ENCODE measurements at places on chromosomes 7 and 10.

- DNase-seq = no peak
Measured at GRCh38 chr10:78992333-78992732, 76.4 kb upstream of the ZMIZ1 start.

DNA sequence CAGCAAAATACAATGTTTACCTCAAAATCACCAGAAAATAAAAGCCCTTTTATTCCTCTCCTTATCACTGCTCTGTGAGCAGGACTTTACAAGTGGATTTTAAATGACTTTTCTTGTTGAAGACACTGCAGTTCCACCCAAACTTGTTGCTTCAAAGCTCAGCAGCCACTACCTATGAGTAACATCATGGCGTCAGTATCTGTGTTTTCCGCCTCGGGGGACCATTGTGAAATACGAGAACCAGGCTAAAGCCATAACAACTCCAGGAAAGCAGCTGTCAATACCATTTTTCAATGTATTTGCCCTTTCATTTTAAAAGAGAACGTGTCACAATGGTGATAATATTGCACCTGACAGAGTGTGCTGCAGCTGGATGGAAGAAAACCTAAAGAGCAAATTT, 284.0 kb upstream of the RNF32 start:
- DNase-seq = no peak

DNA sequence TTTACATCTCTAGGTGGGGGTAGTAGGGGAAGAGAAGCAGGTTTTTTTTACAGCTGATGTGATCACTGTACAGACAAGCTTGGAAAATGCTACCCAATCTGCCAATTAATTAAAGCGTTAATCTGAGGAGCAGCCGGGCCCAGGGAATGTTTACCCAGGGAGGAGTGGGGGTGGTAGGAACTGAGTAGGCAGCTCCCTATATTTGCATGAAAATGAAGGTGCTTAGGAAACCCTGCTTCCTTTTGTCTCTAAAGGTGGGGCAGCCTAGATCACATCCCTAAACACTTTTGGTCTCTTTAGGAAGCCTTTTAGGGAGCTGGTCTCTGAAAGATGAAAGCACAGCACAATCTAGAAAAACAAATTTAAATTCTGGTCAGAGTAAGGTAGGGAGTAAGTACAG, 53.0 kb upstream of the NFKB2 start:
- no peak for DNase-seq

GRCh38 chr7:134657526-134657925, 10.9 kb downstream of the BPGM start:
- no peak for DNase-seq

DNA sequence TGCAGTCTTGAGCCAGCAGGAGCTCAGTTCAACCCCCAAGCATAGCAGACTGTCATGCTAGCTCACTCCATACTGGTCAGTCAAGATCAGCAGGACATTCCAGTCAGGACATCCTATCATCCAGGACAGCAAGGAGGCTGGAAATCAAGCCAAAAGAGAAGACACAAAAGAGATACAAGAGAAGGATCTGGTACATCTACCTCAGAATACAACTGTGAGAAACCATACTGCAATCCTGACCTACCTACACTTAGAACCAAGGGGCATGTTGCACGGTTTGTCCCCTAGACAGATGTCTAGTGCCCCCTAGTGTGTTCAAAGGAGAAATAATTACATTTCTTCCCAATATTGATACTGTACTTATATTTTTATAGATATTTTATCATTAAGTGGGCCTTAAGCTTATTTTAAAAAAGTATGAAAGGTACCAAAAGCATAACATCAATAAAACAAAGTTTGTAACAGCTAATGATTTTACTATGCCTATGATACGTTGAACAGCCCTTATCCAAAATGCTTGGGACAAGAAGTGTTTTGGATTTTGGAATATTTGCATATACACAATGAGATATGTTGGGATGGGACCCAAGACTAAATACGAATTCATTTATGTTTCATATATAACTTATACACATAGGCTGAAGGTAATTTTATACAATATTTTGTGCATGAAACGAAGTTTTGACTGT, 26.7 kb downstream of the ERCC6 start:
- DNase-seq = peak; percentile 9

DNA sequence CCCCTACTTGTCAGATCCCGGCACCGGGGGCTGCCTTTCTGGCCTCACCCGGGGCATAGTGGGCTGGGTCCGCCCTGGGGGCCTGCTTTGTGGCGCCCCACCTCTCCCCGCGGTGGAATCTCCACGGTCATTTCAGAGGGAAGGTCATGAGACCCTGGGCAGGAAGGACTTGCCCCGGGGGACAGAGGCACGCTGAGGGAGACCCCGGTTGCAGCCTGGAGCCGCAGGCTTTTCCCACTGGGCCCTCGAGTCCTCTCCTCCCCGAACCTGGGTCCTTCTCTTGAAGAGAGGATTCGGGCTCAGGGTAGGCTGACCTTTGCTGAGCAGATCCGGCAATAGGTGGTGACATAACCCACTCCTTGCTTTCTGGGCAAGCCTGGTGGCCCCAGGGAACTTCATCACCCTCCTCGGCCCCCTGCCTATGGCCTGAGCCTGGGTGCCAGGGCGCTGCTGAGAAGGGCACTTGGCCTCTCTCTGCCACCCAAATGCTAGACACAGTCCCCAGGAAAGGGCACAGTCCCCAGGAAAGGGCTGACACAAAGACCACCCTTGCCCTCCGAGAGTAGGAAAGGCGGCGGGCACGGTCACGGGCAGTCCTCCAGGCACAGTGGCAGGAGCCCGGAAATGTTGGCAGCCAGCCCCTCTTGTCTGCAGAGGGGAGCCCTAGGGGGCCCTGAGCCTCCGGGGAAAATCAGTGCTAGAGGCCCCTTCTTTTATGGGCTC, 36.2 kb downstream of the FKBP6 start:
- no peak for DNase-seq

DNA sequence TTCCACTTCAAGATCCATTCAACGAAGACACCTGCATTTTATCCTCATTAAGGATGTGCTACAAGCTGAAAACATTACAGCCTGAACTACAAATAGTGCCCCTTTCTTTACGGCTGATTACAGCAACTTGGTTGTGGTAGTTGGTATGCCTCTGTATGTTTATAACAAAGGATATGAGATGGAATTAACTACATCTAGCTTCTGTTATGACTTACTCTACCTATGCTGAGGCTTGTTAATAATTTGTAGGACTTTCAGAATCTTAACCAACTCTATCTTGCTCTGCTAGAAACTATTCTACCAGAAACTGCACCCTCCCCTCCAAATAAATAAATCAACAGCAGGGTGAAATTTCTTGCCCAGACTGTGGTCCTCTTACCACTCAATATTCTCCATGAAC, 448.1 kb downstream of the GRM8 start:
- DNase-seq = no peak

DNA sequence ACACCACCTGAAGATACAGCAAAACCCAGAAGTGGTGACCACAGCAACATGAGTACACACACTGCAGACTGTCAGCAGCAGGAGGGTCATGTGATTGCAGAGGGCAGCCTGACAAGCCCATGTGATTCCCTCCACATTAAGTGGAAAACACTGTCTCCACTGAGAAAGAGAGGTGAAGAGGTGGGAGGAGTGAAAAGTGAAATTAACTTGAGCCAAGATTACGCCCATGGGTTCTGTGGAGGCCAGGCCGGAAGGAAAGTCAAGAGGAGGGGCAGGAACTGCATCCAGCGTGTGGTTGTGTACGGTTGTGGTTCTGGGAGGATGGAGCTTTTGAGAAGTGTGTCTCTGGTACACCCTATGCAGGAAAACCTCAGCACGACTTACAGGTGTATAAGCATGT, 138.5 kb downstream of the PLXNA4 start:
- no peak for DNase-seq

DNA sequence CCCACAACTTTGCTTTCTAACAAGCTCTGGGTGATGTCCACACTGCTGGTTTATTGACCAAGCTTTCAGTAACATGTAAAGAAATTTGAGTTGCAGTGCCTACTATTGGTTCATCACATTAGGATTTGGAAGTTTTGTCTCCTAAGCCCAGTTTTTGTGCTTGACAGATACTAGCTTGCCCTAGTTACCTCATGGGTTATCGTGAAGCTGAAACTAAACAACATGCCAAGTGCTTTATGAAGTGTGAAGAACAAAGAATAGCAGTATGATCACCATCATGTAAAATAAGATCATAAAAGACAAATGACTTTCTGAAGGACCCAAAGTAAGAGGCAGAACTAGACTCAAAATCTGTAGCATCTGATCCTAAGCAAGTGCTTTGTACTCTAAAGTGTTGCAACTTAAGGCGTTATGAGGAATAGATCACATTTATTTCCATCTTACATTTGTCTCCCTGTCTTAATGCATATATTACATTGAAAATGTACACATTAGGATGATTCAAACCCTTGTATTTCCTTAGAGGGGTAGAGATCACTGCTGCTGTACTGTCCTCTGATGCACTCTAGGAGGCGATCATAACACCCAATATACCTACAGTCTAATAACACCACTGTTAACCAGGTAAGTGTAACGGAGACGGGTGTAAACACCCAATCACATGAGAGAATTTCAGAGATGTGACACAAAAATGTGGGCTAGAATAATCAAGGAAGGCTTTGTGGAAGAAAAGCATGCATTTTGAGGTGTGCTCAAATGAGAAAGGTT, 71.3 kb downstream of the NRCAM start:
- DNase-seq = no peak

- no peak for DNase-seq
Measured at GRCh38 chr7:120421151-120421651, 148.2 kb downstream of the KCND2 start.

- no peak for DNase-seq
Measured at GRCh38 chr10:95569368-95569767, 8.2 kb upstream of the SORBS1 start.

GRCh38 chr7:15199482-15199881, 296.9 kb upstream of the DGKB start:
- DNase-seq = no peak

GRCh38 chr10:44821290-44821689, 89.8 kb upstream of the TMEM72 start:
- no peak for DNase-seq

DNA sequence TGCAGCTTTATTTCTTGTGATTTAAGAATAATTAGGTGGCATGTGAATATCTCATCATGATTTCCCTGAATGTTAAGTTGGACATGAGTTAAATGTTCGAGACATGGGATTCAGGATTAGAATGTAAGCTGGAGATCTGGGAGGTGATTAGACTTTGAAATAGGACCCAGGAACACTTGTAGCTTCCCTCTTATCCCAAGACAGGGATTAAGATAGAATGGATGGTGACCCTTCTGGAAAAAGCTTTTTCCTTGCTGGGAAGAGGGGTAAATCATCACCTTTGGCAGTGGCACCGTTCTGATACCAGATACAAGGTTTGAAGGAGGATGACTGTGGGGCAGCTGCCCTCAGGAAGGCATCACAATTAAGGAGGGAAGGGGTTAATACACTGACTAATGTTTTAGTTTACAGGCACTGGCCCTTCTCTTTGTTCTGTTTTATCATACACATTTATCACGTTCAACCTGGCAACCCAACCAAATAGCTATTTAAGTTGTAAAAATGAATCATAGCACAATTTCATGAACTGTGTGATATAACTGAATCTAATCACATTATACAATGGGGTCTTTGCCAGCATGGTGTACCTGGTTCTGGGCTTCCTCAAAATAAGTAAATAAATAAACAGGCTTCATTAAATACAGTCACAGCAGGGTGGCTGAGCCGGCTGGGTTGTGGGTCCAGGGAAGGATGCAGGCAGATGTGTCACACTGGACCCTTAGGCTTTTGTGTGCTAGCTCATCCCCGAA, 212.7 kb downstream of the LRMDA start:
- DNase-seq = no peak

DNA sequence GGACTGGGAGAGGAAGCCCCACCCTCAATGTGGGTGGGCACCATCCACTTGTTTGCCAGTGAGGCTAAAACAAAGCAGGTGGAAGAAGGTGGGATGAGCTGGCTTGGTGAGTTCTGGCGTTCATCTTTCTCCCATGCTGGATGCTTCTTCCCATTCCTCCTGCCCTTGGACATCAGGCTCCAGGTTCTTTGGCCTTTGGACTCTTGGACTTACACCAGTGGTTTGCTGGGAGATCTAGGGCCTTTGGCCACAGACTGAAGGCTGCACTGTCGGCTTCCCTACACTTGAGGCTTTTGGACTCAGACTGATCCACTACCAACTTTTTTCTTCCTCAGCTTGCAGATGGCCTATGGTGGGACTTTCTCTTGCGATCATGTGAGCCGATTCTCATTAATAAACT, 106.3 kb downstream of the HERPUD2 start:
- DNase-seq = no peak

- DNase-seq = no peak
Measured at GRCh38 chr10:12613136-12613535, 263.8 kb downstream of the CAMK1D start.

- no peak for DNase-seq
Measured at GRCh38 chr7:55375237-55375636, 10.1 kb downstream of the LANCL2 start.

DNA sequence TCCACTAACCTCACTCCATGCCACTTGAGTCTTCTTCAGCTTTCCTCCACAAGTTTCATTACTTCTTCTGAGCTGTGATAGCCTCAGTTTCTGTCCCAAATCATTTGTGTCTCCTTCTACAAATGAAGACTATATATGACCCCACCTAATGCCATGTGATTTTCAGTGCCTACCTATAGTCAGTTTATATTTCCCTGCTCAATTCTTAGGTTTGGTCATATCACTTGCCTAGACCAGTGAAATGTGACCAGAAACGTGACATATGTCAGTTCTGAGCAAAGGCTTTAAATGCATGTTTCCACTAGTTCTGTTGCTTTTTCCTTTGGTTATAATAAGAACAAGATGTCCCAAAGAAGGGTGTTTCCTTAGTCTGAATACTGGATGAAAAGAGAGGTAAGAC, 24.6 kb upstream of the REEP3 start:
- DNase-seq = no peak

DNA sequence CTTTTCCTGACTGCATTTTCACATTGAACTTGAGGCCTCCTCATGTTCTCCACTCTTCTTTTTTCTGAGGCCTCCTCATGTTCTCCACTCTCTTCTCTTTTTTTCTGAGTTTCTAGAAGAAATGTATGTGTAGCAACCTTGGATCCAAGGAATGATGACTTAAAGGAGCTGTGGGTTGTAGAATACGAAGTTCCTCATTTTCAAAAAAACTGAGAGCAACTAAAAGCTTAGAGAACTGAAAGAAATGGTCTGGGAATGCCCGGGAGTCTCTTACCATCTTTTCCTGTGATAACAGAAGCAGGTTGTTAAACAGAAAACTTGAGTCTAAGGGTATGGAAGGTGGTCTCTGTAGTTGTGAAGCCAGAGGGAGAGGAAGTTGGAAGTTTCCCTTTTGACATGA, 32.8 kb downstream of the MRPS33 start:
- DNase-seq = no peak

DNA sequence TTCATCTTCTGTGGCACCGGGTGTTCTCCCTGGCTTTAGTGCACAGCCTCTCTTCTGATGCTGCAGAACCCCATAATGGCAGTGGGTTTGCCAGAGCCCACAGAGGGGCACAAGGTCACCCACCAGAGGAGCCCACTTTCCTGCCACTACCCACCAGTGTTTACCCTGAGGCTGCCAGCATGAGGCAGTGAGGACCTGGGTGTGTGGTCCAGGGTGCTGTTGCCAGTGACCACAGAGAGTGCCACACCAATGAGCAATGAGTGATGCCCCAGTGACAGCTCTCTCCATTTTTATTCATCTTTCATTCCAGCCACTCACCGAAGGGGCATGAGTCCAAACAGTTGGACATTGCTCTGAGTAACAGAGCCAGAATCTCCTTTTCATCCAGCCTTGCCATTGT, 34.8 kb downstream of the MTURN start:
- no peak for DNase-seq

GRCh38 chr7:88111140-88111743, 108.6 kb downstream of the SRI start:
- DNase-seq = peak; percentile 37

- DNase-seq = no peak
Measured at GRCh38 chr7:123580406-123581161, 21.0 kb upstream of the ASB15 start.
